ENCODE measurements at places on chromosomes 11 and 22.

GRCh38 chr11:11318961-11319360, 34.1 kb downstream of the CSNK2A3 start:
- DNase-seq = no peak

GRCh38 chr11:133681901-133682300, 149.6 kb upstream of the OPCML start:
- DNase-seq = no peak

DNA sequence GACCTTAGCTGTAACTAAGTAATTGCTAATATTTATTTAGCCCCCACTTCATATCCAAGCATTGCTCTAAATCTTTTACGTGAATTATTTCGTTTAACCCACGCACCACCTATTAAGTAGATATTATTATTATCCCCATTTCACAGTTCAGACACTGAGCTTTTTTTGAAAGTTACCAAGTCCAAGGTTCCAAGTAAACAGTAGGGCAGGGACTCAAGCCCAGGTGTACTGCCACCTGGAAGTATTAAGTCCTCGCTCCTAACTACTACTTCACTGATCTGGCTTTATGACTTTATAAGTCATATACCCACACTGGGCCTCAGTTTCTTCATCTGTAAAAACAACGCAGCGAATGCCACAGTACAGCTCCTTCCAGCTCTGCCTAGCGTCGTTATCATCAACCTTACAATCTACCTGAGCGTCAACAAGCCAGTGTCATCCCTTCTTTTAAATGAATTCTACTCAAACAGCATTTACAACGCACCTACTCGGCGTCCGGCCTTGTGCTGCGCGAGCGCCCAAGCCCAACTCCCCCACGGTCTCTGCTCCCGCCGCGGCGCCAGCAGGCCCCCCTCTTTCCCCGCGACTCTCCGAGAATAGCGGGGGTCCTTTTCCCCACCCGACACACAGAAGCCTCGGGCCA, 624 bp downstream of the TMEM41B start:
- DNase-seq = peak; percentile 2

DNA sequence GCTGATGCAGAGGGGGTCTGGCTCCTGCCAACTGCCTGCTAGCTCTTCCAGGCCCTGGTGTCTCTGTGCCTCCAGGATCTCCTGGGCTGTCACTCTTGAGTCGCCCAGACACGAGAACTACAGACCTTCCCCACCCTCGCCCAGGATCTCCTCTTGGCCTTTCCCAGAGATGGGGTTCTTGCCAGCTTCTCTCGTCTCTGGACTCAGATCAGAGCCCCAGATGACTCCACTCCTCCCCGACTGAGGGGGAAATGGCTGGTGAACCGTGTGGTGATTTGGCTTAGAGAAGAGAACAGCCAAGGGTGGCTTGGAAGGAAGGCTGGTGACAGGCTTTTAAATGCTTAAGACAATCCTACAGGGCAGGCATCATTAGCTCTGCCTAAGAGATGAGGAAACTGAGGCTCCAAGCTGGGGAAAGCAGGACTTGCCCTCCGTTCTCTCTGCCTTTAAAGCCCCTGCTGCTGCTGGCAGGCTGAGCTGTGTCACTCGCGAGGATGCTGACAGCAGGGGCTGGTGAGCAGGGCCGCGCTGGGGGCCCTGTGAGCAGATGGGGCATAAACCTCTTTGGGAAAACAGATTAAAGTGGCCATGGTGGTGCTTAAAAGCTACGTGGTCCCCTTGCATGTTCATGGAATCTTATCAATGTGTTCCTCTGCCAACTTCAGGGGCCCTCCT, 90.3 kb upstream of the THY1 start:
- DNase-seq = no peak

DNA sequence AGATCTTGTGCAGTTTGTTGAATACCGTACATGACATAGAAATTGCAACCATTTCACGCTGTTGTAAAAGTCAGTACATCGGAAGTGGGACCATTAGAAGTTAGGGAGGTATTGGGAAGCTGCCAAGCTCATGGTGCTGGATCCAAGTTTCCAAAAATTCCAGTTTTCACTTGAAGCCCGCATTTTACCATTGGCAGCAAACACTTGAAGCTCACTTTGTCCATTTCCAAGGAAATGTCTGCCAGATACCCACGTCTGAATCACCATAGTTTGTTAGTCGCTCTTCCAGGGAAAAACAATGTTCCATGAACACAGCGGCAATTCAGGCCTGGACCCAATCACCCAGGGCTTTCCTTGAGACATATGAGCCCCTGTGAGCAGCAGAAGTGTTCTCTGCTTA, 22.6 kb upstream of the PARVB start:
- no peak for DNase-seq

DNA sequence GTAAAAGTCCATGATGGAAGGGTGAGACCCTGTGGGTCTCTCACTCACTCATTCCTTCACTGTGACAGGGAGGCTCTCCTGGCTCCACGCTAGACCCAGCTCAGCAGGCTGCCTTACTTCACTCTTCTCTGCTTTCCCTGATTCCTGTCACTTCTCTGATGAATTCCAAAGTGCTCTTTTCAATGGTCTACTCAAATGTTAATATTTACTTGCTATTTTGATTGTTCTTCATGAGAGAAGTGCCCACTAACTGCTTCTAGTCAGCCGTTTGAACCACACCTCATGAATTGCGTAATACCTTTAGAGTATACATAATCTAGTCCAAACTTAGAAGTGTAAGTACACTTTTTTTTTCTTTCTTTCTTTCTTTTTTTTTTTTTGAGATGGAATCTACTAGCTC, 1350.2 kb upstream of the RAG2 start:
- no peak for DNase-seq

GRCh38 chr11:76664578-76665061, 5.9 kb downstream of the LRRC32 start:
- no peak for DNase-seq

DNA sequence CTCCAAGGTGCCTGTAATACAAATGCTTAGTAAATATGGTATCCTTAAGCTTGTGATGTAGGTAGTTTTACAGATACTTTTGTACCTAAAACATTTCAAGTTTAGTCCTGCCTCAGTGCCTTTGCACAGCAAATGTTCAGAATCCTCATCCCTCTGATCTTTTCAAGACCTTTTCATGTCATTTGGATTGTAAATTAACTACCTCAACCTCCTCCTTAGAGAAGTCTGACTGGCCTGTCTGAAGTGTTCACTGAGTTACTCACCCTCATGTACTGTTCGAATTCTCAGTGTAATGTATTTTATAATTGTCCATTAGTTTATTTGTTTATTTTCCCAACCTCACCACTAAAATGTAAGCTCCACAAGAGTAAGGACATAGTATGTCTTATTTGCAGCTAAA, 147.5 kb downstream of the ELP4 start:
- DNase-seq = no peak

GRCh38 chr11:8693010-8693551, 10.5 kb downstream of the RPL27A start:
- DNase-seq = no peak

DNA sequence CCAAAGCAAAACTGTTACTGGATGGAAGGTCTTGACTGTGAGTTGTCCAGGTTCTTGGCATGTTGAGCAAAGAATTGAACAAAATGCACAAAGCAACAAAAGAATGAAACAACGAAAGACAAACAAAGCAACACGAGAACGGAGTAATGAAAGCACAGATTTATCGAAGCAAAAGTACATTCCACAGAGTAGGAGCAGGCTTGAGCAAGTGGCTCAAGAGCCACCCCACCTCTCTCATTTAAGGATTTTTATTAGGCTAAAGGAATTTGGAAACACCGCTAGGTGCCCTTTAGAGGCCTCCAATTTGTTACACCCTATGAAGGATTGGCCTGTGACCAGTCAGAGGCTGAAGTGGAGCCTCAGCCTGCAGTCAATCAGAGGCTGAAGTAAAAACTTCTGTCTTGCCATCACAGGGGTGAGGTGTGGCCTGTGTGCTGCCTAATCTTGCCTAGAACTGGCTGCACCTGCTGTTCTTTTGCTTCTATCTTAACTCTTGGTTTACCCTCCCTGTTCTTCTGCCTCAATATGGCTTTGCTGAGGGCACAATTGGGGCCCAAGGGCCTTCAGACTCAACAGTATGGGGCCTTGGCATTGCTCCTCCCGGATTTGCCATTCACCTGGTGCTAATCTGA, 59.4 kb upstream of the FTH1 start:
- no peak for DNase-seq

GRCh38 chr11:96045622-96046456, 121.9 kb upstream of the MTMR2 start:
- no peak for DNase-seq

GRCh38 chr11:80441821-80442220, 1001.0 kb upstream of the TENM4 start:
- no peak for DNase-seq
